ENCODE measurements at places on chromosomes 4 and X.

DNA sequence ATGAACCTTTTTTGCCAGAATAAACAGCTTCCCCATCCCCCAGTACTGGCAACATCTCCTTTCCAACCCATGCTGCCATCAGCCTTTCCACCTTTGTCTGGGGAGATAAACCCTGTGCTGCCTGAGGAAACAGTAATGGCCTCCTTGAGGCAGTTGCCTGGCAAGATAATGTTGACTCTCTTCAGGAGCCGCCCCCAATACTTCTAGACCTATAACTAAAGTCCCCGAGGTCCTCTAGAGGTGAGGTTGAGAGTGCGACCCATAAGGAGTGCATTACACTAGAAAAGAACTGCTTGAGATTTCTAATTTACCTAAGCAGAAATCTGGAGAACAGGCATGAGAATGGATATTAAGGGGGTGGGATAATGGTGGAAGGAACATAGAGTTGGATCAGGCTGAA is 963.2 kb upstream of the PCDH7 start:
- DNase-seq = no peak

- DNase-seq = no peak
Measured at GRCh38 chr4:5749568-5749967, 38.6 kb downstream of the EVC start.

GRCh38 chr4:139814323-139815015 is 148.8 kb downstream of the MGST2 start:
- DNase-seq = peak; percentile 15

GRCh38 chr4:105978684-105979296 is 83.5 kb downstream of the NPNT start:
- peak; percentile 28 for DNase-seq

DNA sequence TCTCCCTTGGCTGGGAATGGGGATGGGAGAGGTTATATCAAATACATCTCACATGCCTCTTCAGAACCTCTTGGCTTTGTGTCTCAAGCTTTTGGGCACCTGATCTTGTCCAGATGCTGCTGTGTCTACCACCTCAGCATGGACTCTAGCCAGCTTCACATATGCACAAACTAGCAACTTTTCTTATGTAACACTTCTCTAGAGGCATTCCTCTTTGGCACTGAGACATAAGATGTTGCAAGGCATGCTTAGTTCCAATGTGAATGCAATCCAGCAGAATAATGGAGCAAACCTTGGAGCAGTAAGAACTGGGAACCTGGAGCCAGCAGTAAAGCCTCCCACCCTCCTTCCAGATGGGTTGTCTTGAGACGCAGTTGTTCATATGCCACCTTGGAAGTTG is 113.4 kb upstream of the TMEM47 start:
- DNase-seq = no peak

GRCh38 chrX:54357414-54358377 is at the start of gene WNK3:
Gene WNK3 (minus strand): TSS chrX:54358046.
- no peak for DNase-seq

GRCh38 chr4:144338834-144339233 is 198.3 kb upstream of the GYPA start:
- DNase-seq = no peak

DNA sequence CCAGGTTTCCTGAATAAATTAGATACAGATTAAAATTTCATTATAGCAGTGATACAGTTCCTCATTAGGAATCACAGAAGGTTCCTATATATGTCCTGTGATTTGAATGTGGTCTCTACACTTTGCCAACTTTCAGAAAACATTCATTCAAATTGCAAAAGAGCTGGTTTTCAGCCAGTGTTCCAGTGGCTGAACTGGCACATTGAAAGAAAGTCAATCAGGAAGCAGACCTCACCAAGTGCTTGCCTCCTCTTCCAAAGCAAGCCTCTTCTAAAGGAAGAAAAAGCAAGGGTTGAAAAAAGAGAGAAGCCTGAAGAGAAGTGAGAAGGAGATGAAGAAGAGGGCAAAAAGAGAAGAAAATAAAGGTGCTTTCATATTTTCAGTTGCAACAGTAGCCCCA is 12.7 kb downstream of the KLHL34 start:
- no peak for DNase-seq

DNA sequence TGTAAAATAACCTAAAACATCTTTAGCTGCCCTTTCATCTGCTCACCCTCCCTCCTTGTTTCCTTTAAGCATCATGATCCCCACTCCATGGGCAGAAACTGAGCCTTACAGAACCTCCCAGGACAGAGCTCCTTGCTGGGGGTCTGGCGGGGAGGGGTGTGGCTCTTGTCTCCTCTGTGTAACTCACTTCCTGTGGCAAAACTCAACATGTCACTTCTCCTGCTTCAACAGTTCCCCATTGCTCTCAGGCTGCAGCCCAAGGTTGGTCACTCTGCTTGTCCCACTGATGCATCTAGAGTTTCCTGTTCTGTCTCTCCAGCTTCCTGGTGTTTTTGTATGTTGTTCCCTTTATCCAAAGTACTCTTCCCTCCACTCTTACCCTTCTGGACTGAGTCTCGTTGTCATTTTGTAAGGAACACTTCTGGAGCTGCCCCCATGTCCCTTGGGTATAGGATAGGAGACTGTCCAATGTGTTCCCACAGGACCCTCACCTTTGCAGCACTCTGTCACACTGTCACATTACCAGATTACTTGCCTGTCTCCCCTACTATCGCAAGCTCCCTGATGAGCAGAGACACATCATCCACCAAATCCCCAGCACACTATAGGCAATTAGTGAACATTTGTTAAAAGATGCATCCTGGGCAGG is 19.6 kb downstream of the TMEM31 start:
- DNase-seq = no peak

GRCh38 chr4:36255577-36255976 is 11.3 kb upstream of the ARAP2 start:
- DNase-seq = no peak

DNA sequence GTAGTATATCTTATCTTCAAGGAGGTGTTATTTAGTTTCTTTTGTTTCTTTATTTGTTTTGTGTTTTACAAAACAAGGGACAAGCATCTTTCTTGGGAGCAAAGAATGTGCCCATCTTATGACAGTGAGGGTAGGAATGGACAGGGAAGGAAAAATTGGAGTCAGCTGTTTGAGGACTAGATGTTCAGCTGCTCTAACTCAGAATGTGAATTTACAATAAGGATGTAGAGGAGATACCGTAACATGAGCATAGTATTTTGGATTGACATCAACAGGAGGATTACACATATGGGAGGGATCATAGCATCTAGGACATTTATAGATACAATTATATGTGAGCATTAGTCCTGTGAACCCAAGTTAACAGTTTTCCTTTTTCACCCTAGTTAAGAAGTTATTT is 89.0 kb upstream of the GK2 start:
- no peak for DNase-seq

GRCh38 chr4:94454405-94454804 is 2.7 kb downstream of the PDLIM5 start:
- DNase-seq = peak; percentile 5

DNA sequence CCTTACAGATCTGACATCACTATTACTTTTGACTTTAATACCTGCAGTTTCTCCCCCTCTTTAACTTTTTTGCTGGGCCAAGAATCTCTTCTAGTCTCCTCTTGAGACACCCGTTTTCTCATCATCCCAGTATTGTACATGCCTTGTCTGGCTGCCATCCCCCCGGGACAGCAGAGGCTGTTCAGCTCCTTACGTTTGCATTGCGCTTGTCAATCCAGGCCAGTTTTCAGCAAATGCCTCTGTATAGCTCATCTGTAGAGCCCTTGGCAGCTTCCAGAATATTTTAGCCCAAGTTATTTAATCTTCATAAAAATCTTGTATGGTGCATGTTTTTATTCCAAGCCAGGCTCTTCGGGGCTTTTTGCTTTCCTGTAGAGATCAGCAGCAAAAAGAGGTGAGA is 22.3 kb upstream of the HOPX start:
- DNase-seq = no peak

- DNase-seq = no peak
Measured at GRCh38 chr4:176451443-176451842, 131.7 kb downstream of the SPCS3 start.

- DNase-seq = no peak
Measured at GRCh38 chr4:1599026-1599481, 85.1 kb downstream of the FAM53A start.

DNA sequence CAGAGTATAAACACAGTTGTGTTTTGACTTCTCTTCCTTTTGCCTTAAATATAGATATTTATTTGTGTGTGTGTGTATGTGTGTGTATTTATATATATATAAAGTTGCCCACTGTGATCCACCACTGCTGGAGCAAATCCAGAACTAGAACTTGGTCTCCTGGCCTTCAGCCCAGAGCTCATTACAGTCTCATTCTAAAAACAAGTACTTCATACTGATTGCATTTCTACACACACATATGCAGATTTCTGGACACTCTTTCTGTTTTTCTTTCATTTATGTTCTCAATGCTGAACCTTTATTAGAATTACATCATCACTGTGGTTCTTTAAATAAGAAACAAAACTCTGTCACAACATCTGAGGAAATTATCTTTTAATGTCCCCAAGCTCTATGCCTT is 381 bp downstream of the TXK start:
- DNase-seq = no peak

DNA sequence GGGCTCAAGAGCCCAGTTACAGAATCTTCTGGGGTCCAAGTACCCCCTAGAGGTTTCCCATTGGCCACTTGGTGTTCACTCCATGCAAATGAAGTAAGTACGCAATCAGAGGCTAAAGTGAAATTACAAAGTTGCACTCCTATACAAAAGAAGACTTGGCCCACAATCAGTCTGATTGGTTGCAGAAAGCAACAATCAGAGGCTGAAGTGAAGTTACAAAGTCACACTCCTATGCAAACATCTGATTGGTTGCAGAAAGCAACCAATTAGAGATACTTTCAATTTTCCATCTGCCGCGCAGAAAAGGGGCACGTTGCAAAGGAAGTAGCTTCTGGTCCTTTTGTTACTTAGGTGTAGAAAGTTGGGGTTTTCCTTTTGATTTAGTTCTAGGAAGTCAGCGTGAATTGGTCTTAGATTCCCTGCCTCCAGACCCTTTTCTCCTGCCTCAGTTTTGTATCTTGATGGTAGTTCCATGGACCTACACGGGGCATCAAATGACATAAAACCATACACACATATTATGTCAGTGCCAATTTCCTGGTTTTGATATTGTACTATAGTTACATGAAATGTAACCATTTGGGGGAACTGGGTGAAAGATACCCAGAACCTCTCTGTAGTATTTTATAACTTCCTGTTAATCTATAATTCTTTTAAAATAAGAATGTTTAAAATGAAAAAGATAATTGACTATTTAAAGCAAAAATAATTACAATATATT is 12.4 kb upstream of the PIN4 start:
- no peak for DNase-seq

GRCh38 chr4:6972911-6973310 is 63.3 kb downstream of the TBC1D14 start:
- DNase-seq = no peak

DNA sequence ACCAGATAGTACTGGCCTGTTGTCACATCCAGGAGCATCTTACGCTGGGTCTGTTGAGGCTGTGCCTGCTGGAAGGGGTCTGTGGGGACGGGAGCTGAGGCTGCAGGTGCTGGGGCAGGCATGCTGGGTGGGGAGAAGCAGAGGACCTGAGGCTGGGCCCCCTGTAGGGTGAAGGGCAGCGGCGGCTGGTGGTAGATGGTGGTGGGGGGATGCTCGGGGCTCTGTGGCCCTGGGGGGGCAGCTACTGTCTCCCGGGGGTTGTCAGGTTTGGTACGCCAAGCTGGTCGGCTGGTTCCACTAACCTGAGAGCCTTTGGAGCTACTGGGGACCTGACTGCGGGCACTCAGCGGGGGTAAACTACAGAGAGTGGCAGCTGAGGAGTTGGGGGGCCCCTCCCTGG is 7.8 kb downstream of the C4orf54 start:
- no peak for DNase-seq

DNA sequence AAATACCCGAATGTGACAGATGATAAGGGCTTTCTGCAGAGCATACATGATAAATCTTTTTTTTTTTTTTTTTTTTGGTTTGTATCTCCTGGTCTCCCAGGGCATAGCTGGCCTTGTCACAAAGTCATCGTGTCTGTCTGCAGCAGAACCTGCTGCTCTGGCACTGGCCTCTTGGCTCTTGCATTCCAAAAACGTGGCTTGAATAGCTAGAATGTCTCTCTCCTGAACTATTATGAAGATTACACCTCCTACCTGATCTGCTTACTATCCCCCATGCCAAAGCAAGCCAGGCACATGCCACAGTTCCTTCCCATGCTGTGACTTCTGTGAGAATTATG is 50.4 kb upstream of the SCRG1 start:
- DNase-seq = no peak

DNA sequence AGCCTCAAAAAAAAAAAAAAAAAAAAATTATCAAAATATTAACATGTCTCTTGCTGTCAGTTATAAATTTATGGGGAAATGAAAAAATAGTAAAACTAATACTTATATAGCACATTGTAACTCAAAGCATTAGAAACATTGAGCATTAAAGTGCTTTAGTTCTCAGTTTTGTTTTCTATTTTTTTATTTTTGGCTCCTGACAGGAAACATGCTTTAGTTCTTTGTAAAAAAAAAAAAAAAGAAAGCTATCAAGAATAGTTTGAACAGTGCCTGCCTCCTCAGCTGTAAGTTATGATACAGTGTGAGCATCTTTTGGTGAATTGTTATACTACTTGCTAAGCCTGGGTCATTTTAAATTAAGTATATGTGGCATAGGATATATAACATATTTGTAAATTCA is 5.1 kb upstream of the CENPC start:
- DNase-seq = no peak

- peak; percentile 27 for DNase-seq
Measured at GRCh38 chr4:118729287-118730286, 44.4 kb downstream of the METTL14 start.

DNA sequence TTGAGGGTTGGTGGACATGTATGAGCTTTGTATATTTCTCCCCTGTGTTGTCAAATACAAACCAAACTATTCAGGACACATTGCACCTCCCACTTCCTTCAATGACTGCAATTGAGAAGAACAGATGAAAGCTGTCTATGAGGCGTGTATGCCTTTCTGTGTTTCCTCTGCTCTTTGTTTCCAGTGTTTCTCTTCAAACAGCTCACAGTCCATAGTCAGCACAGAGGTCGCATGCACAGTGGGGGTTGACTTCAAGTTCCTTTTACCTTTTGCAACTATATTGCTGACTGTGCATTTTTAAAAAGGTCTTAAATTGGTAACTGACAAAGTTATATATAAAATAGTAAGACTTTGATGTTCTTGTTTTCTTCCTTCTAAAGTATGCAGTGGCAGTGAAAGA is 957.8 kb downstream of the C4orf33 start:
- no peak for DNase-seq

DNA sequence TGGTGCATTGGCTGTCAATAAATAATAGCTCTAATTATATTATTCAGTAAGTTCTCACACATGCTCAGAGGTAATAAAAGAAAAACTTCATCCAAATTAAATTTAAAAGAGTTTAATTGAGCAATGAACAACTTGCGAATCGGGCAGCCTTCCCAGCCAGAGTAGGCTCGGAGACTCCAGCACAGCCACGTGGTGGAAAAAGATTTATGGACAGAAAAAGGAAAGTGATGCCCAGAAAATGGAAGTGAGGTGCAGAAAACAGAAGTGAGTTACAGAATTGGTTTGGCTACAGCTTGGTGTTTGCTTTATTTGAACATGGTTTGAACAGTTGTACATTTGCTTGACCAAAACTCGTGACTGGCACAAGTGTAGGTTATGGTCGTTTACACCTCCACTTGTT is 13.6 kb upstream of the BOD1L1 start:
- no peak for DNase-seq

Measured in NCI-H226 (cell line).